RKO (cell line): ENCODE measurements at places on chromosomes 4 and X.

DNA sequence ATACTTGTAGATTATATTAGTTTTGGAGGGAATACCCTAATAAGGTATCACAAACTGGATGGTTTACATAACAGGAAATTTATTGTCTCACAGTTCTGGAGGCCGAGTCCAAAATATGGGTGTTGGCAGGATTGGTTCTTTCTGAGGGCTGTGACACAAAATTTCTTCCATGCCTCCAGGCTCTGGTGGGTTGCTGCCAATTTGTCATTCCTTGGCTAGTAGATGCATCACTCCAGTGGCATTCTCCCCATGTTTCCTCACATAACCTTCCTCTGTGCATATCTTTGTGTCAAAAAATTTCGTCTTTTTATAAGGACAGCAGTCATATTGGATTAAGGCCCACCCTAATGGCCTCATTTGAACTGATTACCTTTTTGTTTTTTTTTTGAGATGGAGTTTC lies 49.3 kb downstream of the APELA start:
- no peak for DNase-seq

- no peak for DNase-seq
Measured at GRCh38 chrX:63743596-63743995, 41.4 kb downstream of the ARHGEF9 start.

DNA sequence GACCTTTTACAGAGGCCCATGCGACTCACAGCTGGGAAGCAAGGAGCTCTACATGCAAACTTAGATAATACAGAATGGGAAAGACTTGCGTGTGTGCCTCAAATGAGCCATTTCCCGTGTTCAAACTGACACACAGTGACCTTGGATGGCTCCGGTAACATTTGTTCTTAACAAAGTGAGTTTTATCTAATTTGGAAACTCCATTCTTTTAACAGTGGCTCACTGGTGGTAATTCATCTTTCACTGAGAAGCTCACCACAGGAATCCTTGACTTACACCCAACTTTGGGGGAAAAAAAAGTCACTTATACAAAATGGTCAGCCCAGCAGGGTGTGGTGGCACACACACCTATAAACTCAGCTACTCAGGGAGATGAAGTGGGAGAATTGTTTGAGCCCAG lies 190.6 kb downstream of the LDB2 start:
- DNase-seq, result no peak

DNA sequence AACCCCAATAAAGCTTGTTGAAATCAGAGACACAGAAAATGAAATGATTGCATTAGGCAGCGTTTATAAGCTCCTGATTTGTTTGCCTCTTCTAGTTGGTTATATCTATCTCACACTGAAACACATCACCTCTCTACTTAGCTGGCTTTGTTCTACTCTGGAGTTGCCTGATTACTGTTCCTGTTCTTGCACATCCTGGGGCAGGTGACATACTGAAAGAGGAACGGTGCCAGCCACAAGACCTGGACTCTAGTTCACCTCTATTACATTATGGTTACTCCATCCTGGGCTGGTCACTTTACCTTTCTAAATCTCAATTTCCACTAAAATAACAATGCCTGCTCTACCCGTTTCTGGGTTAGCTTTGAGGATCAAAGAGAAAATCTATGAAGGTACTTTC lies 47.9 kb downstream of the TRIM2 start:
- DNase-seq, result no peak

- peak; percentile 44 for DNase-seq
Measured at GRCh38 chr4:169795585-169795984, 37.8 kb upstream of the HPF1 start.

GRCh38 chrX:153969904-153970356 lies 1.7 kb downstream of the HCFC1 start:
- DNase-seq, result peak; percentile 56

GRCh38 chrX:55340896-55341433 lies 76.2 kb upstream of the PAGE3 start:
- DNase-seq, result no peak

DNA sequence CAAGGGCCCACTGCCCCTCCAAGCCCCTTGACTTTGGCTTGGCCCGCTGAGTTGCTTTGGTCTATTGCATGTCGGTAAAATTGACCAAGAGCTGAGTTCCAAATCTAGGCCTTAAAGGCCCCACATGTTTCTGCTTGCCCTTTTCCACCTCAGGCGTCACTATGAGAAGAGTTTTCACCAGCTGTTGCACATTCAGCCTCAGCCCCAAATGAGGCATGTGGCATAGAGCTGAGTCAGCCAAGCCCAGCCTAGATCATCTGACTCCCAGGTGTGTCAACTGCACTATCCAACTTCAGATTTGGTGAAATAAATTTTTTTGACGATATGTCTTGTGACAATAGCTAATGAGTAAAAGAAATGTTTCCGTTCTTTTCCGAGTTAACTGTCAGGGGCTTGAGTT lies 424.5 kb upstream of the FAM47C start:
- DNase-seq, result no peak

GRCh38 chr4:81512757-81513501 lies 41.2 kb upstream of the RASGEF1B start:
- no peak for DNase-seq

- no peak for DNase-seq
Measured at GRCh38 chrX:16862829-16863228, 7.3 kb downstream of the RBBP7 start.

GRCh38 chr4:150816491-150816890 lies 198.6 kb downstream of the LRBA start:
- DNase-seq, result no peak

- peak; percentile 25 for DNase-seq
Measured at GRCh38 chrX:153635788-153636668, 11.0 kb upstream of the DUSP9 start.

GRCh38 chr4:12414181-12414812 lies 985.6 kb upstream of the HS3ST1 start:
- no peak for DNase-seq

GRCh38 chr4:169410839-169411770 lies 140.3 kb upstream of the SH3RF1 start:
- no peak for DNase-seq

DNA sequence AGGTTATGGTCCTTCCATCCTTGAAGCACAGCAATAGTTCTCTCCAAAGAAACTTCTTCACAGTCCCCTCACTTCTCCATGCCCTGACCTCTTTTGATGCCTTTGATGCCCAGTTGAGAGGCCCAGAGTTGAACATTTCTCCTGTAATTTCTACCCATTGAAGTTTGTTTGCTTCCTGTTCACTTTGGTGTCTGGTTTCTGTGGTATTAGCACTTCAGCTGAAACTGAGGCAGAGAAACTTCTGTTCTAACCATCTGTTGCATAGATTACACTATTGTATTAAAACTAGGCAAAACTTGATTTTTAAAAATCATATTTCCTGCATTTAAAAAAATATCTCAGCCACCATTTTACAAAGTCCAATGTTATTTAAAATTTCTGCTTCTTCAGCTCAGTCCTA lies 89.8 kb upstream of the ADGRG2 start:
- DNase-seq, result no peak

GRCh38 chr4:71222661-71223060 lies 116.2 kb upstream of the SLC4A4 start:
- no peak for DNase-seq

DNA sequence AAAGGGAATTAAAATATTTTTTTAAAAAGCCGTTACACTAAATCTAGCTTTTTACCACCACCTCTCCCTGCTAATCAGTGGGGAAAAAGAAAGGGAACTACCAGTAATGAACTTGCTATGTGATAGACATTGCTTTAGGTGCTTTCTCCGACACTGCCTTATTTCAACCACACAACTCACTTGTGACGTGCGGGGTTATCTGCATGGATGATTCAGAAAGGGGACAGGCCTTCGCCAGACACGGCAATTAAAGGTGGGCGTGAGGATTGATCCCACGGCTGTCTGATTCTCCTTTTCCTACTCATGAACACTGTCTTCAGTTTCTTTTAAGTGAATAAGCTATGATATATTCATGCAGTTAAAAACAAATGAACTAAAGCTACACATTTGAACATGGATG lies 882 bp upstream of the CXCR3 start:
- DNase-seq, result no peak

- no peak for DNase-seq
Measured at GRCh38 chr4:51932684-51933083, 87.5 kb downstream of the LRRC66 start.

DNA sequence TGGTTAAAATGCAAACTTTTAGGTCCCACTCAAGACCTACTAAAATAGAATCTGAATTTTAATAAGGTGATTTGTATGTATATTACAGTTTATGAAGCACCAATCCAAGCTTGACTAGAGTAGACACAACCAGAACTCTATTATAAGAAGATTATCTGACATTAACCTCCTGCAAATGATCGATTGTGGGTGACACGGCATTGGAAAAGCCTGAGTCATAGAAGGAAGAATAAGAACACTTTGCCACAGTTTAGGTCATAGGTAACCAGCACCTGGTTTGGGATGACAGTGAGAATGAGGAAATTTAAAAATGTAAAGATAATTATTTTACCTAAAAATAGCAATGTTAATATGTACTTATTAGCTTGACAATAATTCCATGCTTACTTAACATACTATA lies 15.2 kb downstream of the PDGFC start:
- DNase-seq, result no peak

DNA sequence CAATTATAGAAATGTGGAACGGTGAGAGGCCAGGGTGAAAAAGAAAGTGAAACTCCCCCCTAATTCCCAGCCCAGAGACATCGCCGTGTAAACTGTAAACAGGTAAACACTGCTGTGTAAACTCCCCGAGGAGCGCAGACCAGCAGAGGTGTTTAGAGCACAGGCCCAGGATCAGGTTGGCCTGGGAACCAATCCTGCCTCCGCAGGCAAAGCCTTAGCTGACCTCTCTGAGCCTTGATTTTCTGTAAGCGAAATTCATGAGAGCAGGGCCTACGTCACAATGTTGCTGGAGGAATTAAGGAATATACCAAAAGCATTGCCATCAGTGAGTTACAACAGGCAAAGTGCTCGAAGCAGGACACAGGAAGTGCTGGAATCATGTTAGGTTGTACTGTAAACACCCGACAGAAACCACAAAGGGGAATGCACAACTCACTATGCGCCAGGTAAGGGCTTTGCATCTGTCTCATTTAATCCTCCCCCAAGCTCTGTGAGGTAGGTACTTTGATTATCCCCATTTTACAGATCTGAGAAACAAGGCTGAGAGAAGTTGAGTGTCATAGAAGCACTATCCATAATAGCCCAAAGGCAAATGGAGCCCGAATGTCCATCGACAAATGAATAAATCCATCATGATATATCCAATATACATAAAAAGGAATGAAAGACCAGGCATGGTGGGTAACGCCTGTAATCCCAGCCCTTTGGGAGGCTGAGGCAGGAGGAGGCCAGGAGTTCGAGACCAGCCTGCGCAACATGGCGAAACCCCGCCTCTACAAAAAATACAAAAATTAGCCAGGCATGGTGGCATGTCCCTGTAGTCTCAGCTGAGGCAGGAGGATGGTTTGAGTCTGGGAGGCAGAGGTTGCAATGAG lies 30.7 kb upstream of the KIAA0232 start:
- DNase-seq, result no peak

DNA sequence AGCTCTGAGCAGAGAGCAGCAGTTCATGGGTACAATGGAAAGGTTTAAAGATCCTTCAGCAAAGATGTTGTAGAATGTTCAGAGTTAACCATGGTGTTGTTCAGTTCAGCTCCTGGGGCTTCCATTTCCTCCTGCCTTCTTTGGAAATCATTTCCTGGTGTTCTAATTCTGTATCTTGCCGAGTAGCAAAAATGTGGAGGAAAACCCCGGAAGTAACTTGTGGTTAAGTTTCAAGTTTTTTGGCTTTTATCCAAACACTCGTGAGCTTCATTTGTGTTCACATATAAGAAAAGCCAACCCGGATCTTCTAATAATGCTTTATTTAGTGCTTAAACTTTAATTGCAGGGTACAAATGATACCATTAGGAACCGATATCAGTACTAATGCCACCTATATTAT lies 33.6 kb upstream of the ARX start:
- no peak for DNase-seq

- DNase-seq, result no peak
Measured at GRCh38 chr4:152188801-152189200, 347.1 kb downstream of the FBXW7 start.

GRCh38 chrX:119399772-119400101 lies 601 bp downstream of the SLC25A43 start:
- peak; percentile 11 for DNase-seq

DNA sequence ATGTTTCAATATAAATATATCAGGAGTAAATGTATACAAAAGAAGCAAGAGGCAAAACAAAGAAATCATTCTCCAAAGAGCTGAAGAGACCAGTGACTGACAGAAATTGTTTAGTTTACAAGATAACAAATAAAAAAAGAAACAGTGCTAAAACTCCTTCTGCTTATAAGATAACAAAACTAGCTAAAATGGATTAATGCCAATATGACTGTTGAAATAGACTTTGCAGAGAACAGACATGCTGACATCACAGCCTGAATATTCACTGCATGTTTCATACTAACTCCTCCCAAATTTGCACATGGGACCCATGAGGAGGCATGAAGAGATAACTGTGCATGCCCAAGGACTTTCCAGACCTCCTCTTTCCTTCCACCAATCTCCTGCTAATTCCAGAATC lies 6.2 kb upstream of the GABRA4 start:
- no peak for DNase-seq

GRCh38 chr4:91340822-91341221 lies 962.9 kb upstream of the GRID2 start:
- no peak for DNase-seq

DNA sequence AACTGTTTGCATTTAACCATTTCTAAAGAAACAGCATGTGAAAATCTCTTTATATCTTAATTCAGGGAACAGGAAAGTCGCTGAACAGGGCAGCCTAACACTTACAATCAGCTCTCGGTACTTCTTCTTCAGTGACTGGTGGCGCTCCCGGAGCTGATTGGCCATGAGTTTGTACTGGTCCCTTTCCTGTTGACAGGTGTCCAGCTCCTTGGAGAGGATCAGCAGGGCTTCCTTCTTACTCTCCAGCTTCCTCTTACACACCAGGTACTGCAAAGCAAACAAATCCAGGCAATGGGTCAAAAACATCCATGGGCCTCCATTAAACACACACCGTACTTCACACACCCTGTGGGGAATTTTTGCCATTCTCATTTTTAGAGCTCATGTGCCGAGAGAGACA lies 36.4 kb downstream of the CCDC149 start:
- DNase-seq, result no peak
